ENCODE measurements at places on chromosomes 6 and 20. TPM values are rescaled to one million over a fixed set of nuclear protein-coding genes. Genes with fewer than 3 reads are reported as not detected.

The MAK gene
- not detected for total RNA-seq

The TOP1 gene
- total RNA-seq: 10.3 TPM

- DNase-seq: no peak
These were observed 31.8 kb upstream of the PDE7B start for GRCh38 chr6:135819665-135820064.

- no peak for DNase-seq
These were observed 222.0 kb downstream of the ATXN1 start for GRCh38 chr6:16539086-16539931.

GRCh38 chr6:85714893-85715530 is 72.3 kb upstream of the SYNCRIP start:
- no peak for DNase-seq

DNA sequence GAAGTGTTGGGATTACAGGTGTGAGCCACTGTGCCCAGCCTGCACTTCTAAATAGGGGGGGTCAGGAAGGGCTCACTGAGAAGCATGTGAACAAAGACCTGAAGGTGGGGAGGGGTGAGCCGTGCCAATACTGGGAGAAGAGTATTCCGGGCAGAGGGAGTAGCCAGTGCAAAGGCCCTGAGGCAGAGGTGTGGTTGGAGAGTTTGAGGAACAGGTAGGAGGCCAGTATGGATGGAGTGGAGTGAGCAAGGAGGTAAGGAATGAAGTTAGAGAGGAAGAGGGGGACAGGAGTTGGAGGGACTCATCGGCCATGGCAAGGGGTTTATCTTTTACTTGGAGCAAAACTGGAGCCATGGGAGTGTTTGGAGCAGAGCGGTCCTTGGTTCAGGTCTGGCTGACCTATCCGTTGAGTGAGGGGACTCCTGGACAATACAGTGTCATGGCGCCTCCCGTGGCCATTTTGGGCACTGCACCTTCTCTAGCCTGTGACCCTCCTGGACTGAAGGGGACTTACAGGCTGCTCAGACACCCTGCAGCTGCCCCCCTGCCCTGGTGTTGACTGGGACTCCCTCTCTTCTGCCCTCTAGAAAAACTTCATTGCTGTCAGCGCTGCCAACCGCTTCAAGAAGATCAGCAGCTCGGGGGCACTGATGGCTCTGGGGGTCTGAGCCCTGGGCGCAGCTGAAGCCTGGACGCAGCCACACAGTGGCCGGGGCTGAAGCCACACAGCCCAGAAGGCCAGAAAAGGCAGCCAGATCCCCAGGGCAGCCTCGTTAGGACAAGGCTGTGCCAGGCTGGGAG is 12.1 kb downstream of the FOXS1 start:
- DNase-seq: peak; percentile 41

GRCh38 chr6:106466211-106466610 is 105.7 kb downstream of the CRYBG1 start:
- no peak for DNase-seq

- DNase-seq: no peak
These were observed 148.0 kb downstream of the DHX35 start for GRCh38 chr20:39109933-39110818.
